Esophagus muscularis mucosa (tissue), 4 donors: ENCODE measurements at places on chromosomes 2 and 18. TPM values are rescaled to one million over a fixed set of nuclear protein-coding genes. Genes with fewer than 3 reads are reported as not detected.

DNA sequence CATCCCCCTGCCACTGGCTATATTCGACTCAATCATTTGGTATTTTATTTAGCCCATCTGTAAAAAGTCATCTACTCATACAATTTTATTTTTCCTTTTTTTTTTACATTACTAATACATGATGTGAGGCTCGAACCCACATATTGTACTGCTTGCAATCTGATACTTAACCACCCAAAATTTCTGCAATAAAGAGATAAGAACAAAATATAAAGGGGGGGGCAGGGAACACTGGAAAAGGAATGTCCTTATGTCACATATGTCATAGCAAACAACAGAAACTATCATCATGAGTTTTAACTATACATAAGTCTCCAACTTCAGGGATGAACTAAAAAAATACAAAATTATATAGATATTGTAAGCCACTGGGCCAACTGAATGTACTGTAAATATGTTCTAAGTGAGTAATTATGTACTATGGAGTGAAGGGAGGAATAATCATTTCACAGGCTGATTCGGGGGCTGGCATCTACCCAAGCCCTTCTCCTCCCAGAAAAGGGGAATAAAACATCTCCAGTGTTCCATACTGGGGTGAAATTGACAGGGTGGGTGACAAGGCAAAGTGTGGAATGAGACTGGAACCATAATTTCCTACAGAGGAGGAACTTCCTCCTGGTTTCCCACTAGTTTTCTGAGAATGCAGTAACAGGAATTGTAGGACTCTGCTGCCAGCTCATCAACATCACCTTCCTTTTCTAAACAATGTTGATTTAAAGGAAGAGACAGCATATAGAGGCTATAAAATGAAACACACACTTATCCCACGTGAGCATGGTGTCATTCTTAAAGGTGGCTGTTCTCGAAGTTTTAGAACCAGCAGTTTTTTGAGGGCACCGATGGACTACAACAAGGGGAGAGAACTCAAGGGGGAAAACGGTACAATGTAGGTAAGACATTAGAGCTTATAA is 79.5 kb downstream of the FARSB start:
- DNase-seq, result no peak

DNA sequence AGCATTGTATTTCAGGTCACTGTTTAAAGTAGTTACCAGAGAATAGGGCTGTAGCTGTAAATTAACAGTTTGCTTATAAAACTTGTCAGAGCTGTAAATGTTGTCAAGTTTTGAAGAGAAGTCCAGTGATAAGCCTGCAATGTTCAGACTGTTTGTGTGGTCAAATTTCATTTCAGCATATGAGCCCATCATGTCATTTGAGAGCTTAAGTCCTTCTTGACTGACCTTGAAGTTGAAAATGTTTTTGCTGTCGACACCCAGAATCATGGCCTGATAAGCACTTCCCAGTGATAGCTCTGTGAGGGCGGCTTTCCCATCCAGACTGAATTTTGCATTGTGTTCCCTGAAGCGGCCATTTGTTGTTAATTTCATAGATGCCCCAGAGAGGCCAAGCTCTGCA is 32.4 kb downstream of the APOB start:
- DNase-seq, result no peak

DNA sequence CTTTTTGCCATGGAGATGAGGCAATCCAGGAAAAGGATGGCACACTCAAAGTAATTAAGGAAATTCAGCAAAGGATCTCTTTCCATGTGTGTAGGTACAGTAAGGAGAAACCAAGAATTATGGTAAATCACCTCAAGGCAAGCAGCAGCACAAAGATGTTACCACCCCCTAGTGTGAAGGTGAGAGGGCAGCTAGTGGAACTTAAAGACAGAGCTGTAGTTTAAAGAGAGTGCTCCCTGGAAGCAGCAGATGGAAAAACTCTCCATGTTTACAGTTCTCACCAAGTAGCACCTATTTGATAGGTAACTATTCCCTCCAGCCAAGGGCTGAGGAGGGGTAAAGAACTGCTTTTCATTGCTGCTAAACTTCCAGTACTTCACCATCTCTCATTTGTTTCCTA is 860.4 kb upstream of the CRIM1 start:
- no peak for DNase-seq

The CD28 gene
- 0.32 TPM for total RNA-seq

GRCh38 chr18:77071061-77071460 is 61.5 kb downstream of the MBP start:
- DNase-seq, result no peak

DNA sequence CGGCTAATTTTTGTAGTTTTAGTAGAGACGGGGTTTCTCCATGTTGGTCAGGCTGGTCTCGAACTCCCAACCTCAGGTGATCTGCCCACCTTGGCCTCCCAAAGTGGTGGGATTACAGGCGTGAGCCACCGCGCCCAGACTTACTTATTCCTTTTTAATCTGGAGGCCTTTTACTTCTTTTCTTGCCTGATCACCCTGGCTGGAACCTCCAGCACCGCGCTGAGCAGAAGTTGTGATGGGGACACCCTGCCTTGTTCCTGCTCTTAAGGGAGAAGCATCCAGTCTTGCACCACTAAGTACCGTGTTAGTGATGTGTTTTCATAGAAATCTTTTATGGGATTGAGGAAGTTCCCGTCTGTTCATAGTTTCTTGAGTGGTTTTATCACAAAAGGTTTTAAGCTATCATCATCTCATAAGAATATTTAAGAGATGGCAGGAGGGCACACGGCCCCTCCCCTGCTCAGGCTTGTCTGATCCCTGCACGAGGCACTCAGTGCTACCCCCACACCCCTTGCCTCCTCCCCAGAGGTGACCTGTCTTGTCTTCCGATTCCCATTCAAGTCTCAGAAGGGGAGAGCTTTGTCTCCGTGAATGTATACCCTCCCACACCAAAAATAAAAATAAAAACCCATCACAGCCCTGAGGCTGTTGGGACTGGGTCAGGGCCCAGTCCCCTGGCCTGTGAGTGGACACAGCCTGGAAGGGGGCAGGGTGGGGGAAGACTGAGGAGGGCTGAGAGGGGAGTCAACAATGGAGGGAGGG is 65.3 kb upstream of the SMAD7 start:
- DNase-seq, result no peak

GRCh38 chr18:46426021-46426678 is 230.9 kb downstream of the LOXHD1 start:
- DNase-seq, result no peak

GRCh38 chr2:119481501-119482455 is 42.5 kb downstream of the SCTR start:
- peak; percentile 84 for DNase-seq

GRCh38 chr2:218875692-218876246 is 4.9 kb upstream of the WNT10A start:
- DNase-seq, result no peak

- no peak for DNase-seq
These were observed 528 bp upstream of the PPP4R3B start for GRCh38 chr2:55618025-55618274.

DNA sequence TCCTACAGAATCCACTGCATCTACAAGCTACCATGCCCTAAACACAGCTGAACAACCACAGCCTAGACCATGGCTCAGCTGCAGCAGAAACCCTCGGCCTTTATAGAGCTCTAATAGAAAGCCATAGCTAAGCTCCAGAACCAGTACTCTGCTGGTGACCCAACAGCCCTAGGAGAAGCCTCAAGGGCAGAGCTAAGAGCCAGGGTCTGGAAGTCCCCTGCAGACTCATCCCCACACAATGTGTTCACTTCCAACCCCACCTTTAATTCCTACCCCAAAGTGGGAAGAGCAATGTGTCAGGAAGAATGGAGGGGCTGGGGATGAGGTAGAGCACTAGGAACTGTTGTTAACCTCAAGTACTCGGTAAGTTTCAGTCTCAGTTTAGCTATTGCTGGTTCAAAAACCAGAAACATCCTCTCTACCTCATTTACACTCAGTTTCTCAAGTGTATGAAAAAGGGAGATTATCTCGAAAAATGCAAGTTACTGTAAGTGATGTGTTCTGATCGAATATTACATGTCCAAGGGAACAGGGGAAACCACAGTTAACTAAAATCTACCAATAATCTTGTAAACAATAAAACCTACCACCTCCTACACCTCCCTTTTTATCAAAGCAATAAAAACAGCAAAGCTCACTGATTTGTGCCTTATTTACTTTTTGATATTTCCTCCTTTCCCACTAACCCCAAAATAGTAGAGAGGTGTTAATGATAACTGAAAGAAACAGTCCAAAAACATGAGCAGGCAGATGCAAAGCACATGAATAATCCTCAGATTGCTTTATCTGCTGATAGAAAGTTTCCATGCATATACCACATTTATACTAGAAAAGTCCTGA is 36.2 kb downstream of the THADA start:
- no peak for DNase-seq

- DNase-seq, result no peak
These were observed 26.0 kb downstream of the CTAGE1 start for GRCh38 chr18:22391407-22392345.

- DNase-seq, result no peak
These were observed 113.8 kb downstream of the CTAGE1 start for GRCh38 chr18:22303927-22304326.

GRCh38 chr2:215874418-215874817 is 138.9 kb downstream of the MREG start:
- DNase-seq, result no peak

- DNase-seq, result no peak
These were observed 219.4 kb downstream of the TGIF1 start for GRCh38 chr18:3669376-3669775.

DNA sequence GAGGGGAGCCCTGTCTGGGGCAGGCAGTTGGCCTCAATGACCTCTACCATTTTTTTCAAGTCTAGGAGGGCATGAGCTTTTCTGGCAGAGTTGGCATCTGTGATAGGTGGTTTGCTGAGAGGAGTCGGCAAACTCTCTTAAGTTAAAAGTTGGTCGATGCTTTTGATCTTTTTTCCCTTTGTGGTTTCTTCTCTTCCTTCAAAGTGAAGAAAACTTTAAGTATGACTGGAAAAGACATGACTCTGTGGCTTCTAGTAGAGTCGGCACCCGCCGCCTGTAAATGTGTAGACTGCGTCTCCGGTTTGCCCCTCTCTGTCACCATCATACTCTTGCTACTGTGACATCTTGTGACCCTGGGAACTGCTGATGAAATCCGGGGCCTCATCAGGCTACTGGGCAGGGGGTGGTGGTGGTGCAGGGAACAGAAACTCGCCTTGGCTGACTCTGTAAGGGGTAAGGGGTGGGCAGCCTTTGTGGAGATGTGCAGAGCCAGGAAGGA is 21.1 kb downstream of the INPP5D start:
- DNase-seq, result no peak

DNA sequence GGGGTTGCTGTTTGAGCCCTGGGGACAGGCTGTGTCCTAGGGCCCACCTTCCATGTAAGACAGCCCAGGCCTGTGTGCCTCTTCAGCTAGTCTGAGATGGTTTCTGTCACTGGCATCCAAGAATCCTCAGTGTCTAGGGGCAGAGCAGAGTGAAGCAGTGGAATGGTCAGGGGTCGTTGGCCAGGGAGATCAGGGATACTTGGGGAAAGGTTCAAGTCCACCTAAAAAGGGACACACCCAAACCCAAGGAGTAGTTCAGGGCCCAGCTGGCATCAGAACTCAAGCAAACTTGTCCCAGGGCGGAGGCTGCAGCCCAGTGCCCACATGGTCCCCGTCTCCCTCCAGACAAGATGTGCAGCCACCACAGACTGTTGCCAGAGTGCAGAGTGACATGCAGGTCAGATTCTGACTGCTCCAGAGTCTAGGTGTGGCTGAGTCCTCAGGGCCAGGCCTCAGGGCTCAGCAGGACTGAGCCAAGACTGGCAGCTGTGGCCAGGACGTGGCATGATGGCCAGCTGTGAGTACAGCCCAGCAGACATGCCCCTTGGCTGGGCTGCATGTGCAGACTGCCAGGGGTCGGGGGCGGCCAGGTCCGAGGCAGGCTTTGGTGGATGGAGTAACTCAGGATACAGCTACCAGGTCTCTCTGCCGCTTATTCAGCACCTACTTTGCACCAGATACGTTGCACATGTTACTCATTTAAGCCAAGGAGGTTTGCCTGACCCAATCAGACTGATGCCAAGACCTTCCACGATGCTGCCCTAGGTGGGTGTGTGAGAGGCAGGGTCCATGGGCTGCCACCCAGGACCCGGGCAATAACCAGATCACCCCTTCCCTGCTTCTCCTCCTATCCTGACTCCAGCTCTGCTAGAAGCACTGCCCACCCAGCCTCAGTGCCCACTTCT is 146.6 kb downstream of the SMAD7 start:
- DNase-seq, result no peak

DNA sequence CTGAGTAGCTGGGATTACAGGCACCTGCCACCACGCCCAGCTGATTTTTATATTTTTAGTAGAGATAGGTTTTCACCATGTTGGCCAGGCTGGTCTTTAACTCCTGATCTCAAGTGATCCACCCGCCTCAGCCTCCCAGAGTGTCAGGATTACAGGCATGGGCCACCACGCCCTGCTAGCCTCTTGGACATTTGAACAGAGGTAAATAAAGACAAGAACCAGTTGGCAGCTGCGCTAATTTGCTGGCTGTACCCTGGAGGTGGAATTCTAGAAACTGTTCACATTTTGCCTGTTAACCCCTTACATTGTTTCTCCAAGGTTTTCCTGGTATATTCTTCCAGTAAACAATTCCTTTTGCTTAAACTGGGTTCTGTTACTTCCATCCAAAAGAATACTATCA is 132.9 kb downstream of the CDH2 start:
- no peak for DNase-seq

GRCh38 chr18:77101410-77102258 is 30.9 kb downstream of the MBP start:
- DNase-seq, result peak; percentile 98

DNA sequence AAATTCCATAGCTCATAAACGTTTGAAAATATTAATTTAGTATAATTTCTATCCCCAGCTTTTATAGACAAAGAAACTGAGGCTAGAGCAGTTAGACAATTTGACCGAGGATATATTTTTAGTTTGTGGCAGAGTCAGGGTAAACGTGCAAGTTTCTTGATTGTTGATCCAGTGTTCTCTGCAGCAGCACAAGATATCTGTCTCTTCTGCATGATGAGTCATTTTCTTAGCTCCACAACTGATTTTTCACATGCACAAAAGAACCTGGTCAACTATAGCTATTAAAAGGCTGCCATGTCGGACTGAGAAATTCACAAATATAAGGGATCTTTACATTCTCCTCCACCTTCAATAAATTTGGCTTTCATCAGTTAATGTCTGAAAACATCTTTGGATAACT is 143.4 kb upstream of the CYP26B1 start:
- no peak for DNase-seq

GRCh38 chr2:204680576-204680975 is 135.3 kb downstream of the PARD3B start:
- no peak for DNase-seq
